ENCODE measurements at places on chromosomes 7 and 10.

GRCh38 chr10:125002047-125002422 lies 60.1 kb downstream of the ZRANB1 start:
- DNase-seq, result no peak

DNA sequence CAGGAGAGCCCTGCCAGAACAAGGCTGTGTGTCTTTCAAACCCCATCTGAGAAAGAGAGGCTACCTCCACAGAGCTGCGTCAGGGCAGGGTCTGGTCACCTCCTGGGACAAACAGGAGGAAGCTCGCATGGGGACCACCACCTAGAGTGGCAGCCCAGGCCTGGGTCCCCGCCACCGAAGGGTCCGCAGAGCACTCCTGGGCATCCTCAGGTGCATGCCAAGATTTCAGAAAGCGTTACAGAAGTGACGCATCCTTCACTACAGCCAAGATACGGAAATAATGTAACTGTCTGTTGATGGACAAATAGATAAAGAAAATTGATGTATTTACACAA lies 42.6 kb downstream of the GSDME start:
- DNase-seq, result no peak

GRCh38 chr10:31152421-31153135 lies 120.9 kb upstream of the ZNF438 start:
- no peak for DNase-seq

GRCh38 chr7:126791306-126791705 lies 461.4 kb downstream of the GRM8 start:
- no peak for DNase-seq

DNA sequence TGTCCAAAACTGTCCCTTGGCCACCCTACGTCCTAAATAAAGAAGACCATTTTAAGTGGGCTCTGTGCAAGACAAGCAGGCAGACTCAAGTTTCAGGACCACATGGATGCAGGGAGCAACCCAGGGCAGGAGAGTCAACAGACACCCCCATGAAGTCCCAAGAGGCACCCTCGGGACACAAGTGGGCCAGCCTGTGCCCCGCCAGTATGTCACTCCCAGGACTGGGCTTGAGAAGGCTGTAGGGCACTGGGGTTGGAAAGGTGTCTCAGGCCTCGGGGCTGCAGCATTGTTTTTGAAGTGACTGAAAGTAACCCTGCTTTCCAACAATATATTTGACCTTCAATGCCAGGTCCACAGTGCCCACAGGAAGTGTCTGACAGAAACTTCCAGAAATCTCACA lies 157.4 kb downstream of the TNS3 start:
- no peak for DNase-seq

- DNase-seq, result no peak
Measured at GRCh38 chr7:151455690-151456089, 15.7 kb upstream of the CRYGN start.

DNA sequence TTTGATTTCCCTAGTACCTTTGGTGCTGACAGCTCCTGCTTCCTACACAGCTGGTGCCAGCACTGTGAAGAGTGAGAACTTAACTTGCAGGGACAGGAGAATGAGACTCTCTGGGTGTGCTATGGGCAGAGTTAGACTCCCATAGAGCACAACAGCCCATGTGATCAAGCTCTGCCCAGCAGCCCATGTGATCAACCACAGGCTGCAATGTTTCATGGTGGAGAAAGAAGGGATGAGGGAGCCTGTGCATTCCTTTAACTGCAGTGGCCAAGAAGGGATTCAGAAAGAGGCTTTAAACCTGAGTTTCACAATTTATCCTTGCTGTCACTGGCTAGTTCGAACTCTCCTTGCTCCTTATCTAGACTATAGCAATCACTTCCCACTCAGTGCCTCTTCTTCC lies 10.0 kb upstream of the MEST start:
- no peak for DNase-seq

GRCh38 chr7:96870934-96871333 lies 134.4 kb upstream of the DLX6 start:
- no peak for DNase-seq

Data from CD4-positive, alpha-beta T cell treated with Interleukin-2 at 100 ng/mL for 4 hours (primary cell).